Heart right ventricle (tissue), 16 donors: ENCODE measurements at places on chromosomes 2 and 18. TPM values are rescaled to one million over a fixed set of nuclear protein-coding genes. Genes with fewer than 3 reads are reported as not detected.

DNA sequence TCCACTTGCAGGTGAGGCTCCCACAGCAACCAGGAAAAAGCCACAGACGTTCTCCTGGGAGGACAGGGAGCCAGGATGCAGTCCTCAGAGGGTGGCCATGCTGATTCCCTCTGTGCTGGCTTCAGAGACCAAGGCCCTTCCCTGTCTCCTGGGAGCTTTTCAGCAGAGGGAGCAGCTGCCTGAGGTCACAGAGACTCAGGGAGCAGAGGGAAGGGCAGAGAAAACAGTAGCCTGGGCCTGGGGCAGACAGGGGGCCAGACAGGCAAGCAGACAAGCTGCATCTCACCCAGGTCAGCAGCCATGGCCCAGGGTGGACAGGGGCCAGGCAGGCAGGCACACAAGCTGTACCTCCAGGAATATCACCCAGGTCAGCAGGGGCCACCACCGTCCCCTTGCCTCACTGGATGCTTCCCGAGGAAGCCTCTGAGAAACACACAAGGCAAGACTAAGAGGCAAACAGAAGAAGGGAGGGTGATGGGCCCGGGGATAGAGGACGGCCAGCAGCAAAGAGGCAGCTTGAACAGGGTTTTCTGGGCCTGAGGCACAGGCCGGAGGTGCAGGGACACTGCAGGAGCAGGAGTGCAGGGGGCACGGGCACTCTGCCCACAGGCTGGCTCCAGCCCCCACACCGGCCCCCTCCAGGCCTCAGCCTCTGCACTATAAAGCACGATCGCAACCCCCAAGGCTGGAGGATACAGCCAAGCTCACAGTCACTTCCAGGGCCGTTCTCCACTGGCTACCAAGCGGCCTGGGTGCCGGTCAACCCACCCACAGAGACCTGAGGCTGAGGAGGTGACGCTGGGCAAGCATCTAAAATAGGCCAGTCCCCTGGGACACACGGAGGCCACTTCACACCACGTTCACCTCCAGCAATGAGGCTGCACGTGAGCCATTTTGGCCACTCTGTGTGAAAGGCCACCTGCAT, 6.1 kb downstream of the SLC66A2 start:
- H3K27me3 ChIP-seq: no peaks in the 10 kb centered on the region
- H3K36me3 ChIP-seq: no peaks in the 10 kb centered on the region
- DNase-seq: no peak
- H3K4me1 ChIP-seq: peaks cover 82% of the 10 kb centered on the region

GRCh38 chr18:56570978-56571377, 67.4 kb downstream of the TXNL1 start:
- no peaks in the 10 kb centered on the region for H3K36me3 ChIP-seq
- no peak for DNase-seq
- H3K27me3 ChIP-seq: no peaks in the 10 kb centered on the region
- H3K27ac ChIP-seq: no peak overlapping the region

- no peak overlapping the region for H3K4me3 ChIP-seq
- H3K27ac ChIP-seq: no peak overlapping the region
- no peaks in the 10 kb centered on the region for H3K27me3 ChIP-seq
- no peak for DNase-seq
These were observed 567.4 kb downstream of the CBLN2 start for GRCh38 chr18:71976744-71977143.

DNA sequence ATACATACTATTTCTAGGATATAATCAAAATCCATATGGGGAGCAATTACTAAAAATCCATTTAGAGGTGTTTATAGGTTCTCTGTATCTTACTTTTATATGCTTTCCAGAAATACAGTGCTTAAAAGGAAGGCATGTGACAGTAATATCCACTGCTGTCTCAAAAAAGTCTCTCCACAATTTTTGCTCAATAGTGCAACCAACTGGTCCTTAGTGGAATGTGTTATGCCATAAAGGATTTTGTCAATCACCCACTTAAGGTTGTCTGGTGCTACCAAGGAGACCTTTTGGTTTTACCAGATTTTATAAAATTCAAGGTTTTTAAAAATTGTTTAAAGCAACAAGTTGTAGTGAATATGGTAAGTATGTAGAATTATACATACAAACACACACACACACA, 328.5 kb upstream of the DSEL start:
- DNase-seq: no peak
- no peaks in the 10 kb centered on the region for H3K4me1 ChIP-seq
- no peaks in the 10 kb centered on the region for H3K36me3 ChIP-seq
- H3K27ac ChIP-seq: no peak overlapping the region
- no peak overlapping the region for H3K4me3 ChIP-seq
- no peaks in the 10 kb centered on the region for H3K27me3 ChIP-seq

GRCh38 chr18:74213429-74213828, 65.1 kb downstream of the TIMM21 start:
- no peak overlapping the region for H3K27ac ChIP-seq
- no peak for DNase-seq
- H3K4me3 ChIP-seq: no peak overlapping the region
- H3K27me3 ChIP-seq: no peaks in the 10 kb centered on the region
- no peaks in the 10 kb centered on the region for H3K4me1 ChIP-seq

DNA sequence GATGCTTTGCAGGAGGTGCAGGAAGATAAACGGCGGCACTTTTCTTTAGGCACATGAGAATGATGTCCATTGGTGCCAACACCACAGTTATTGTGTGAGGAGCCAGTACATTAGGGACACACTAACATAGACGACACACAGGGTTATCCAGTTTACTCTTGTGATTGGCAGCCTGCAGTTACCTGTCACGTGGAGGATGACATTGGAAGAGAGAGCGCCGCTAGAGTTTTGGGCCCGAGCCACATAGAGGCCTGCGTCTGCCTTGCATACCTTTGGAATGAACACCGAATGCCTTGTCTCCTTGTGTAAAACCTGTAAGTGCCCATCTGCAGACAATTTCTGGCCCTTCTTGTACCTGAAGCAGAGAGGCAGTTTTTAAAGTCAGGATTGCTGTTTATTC, 26.9 kb upstream of the TTN start:
- H3K36me3 ChIP-seq: no peaks in the 10 kb centered on the region
- H3K27me3 ChIP-seq: no peaks in the 10 kb centered on the region
- no peak overlapping the region for H3K4me3 ChIP-seq
- H3K27ac ChIP-seq: peak overlapping the region; percentile 46
- peak; percentile 41 for DNase-seq
- peaks cover 27% of the 10 kb centered on the region for H3K4me1 ChIP-seq

DNA sequence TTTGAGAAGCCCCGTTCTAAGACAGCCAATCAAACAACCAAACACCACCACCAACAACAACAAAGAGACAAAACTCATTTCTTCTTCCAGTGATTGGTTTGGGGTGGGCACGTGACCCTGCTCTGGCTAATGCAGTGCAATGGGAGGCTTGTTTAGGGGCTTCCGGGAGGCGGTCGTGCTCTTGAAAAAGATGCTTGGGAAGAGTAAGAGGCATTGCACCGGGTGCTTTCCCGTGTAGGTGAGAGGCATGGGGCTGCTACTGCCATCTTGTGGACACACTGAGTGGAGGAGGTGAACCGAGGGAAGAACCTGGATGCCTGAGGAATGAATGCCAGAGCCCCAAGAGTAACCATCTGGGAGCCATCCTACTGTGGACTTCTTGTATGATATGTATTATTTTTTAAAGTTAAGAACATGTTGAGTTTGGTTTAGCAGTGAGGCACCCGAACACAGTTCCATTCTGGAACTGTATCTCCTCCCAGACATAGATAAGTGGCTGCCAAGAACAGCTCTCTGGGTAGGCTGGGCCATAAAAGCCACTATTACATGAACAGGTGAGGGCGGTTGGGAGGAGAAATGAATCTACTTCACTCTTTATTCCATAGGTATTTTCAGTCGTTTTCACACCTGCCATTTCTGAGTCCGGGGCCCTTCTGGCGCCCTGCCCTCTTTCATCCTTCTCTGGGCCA, 19.1 kb upstream of the ARHGAP25 start:
- DNase-seq: no peak
- H3K4me1 ChIP-seq: no peaks in the 10 kb centered on the region
- no peak overlapping the region for H3K27ac ChIP-seq
- H3K36me3 ChIP-seq: no peaks in the 10 kb centered on the region
- H3K4me3 ChIP-seq: no peak overlapping the region

DNA sequence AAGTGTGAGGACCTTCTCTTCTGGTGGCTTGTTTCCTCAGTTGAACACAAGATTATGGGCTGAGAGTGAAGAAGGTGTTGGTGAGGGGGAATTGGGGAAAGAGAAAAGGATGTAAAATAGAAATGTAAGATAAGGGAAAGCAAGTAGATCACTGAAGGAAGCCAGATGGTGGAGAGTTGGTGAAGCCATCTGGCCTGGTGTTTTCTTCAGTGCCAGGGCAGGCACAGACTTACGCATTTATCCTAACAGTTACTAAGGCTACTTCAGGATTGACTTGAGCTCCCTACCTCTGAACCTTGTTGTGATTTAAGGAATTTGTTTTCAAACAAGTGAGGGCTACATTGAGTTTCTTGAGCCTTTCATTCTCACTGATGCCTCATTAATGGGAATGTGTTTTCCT, 113.8 kb downstream of the GALNT1 start:
- no peaks in the 10 kb centered on the region for H3K36me3 ChIP-seq
- no peak overlapping the region for H3K4me3 ChIP-seq
- DNase-seq: no peak

- DNase-seq: no peak
- no peaks in the 10 kb centered on the region for H3K4me1 ChIP-seq
- H3K36me3 ChIP-seq: no peaks in the 10 kb centered on the region
- H3K4me3 ChIP-seq: no peak overlapping the region
- no peak overlapping the region for H3K27ac ChIP-seq
- no peaks in the 10 kb centered on the region for H3K27me3 ChIP-seq
These were observed 289.5 kb upstream of the REV1 start for GRCh38 chr2:99779276-99779675.

- H3K36me3 ChIP-seq: no peaks in the 10 kb centered on the region
- DNase-seq: no peak
- no peak overlapping the region for H3K27ac ChIP-seq
- no peaks in the 10 kb centered on the region for H3K4me1 ChIP-seq
These were observed 676.1 kb upstream of the GYPC start for GRCh38 chr2:125979886-125980285.

DNA sequence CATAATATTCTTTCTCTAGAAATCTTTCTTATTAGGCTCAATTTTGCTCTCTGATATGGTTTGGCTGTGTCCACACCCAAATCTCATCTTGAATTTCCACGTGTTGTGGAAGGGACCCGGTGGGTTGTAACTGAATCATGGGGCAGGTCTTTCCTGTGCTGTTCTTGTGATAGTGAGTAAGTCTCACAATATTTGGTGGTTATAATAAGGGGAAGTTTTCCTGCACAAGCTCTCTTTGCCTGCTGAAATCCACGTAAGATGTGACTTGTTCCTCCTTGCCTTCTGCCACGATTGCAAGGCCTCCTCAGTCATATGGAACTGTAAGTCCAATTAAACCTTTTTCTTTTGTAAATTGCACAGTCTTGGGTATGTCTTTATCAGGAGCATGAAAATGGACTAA, 73.8 kb downstream of the CAVIN2 start:
- H3K4me3 ChIP-seq: no peak overlapping the region
- no peaks in the 10 kb centered on the region for H3K27me3 ChIP-seq
- no peaks in the 10 kb centered on the region for H3K36me3 ChIP-seq
- no peaks in the 10 kb centered on the region for H3K4me1 ChIP-seq
- H3K27ac ChIP-seq: no peak overlapping the region
- no peak for DNase-seq

DNA sequence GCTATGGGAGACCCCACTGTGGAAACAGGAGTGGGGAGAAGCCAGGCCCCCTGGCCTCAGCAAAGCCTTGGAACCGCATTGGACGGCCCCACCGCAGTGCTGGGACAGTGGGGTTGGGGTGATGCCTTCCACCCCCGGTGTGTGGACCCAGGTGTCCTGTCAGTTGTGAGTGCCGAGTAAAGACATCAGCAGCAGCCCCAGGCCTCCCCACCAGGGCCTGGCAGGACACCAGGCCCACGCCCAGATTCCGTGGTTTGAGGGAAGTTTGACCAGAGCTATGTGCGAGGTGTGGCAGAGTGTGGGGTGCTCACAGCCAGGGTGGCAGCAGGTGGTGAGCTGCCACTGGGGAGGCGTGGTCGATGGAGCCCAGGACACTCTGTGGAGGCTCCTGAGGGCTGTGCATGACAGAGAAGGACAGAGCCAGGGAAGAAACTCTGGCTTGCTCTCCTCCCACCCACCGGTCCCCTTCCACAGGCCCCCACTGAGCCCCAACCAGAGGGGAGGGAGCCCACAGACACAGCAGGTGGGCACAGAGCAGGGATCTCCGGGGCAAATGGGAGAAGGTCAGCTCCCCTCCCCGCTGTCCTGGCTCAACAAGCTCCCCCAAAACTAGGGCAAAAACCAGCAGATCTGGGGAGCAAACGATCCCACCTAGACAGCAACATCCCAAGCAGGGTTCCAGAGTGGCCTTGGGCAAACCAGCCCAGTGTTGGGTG, 69.1 kb downstream of the TWIST2 start:
- no peak overlapping the region for H3K27ac ChIP-seq
- no peak for DNase-seq
- H3K36me3 ChIP-seq: no peaks in the 10 kb centered on the region
- peaks cover 8% of the 10 kb centered on the region for H3K27me3 ChIP-seq
- no peak overlapping the region for H3K4me3 ChIP-seq

- peaks cover 17% of the 10 kb centered on the region for H3K4me1 ChIP-seq
- no peaks in the 10 kb centered on the region for H3K27me3 ChIP-seq
- no peak overlapping the region for H3K4me3 ChIP-seq
- no peaks in the 10 kb centered on the region for H3K36me3 ChIP-seq
These were observed 63.4 kb upstream of the PELI1 start for GRCh38 chr2:64207573-64207972.

DNA sequence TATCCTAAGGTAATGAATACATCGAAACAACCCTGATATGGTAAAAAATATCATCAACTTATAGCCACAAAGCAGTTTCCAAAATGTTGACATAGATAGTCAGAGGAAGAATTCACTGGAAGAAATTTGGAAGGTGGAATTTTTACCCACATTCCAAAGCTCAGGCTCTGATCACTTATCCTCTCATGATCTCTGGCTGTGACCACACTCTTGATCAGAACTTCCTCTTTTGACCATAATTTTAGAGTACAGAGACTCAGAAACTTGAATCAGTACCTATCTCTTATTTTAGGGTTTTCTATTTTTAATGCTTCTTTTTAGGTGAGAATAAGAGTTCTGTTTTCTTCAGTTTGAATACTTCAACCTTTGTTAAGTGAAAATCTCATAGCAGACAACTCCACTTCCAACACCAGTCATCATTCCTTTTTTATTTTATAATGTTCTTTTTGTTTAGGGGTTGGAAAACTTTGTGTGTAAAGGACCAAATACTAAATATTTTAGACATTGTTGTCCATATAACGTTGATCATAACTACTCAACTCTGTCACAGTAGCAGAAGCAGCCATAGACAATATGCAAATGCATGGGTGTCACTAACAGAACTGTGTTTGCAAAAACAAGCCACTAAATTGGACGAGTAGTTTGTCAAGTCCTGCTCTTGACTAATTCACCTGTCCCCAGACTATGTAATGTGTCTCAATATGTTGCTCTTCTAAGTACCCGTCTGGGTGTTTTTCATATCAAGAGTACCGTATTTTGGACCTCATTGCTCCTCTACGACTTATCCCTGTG, 891.6 kb upstream of the CRIM1 start:
- no peaks in the 10 kb centered on the region for H3K27me3 ChIP-seq
- no peak overlapping the region for H3K4me3 ChIP-seq
- no peaks in the 10 kb centered on the region for H3K36me3 ChIP-seq
- H3K27ac ChIP-seq: no peak overlapping the region
- no peak for DNase-seq

The PLGLB1 gene
- polyA plus RNA-seq: 0.83 TPM

The CENPO gene
- polyA plus RNA-seq: 1.4 TPM

The NTSR2 gene
- not detected for polyA plus RNA-seq

The SMYD5 gene
- 17.9 TPM for polyA plus RNA-seq

The MDH1B gene
- 0.12 TPM for polyA plus RNA-seq

The UGGT1 gene
- 6.5 TPM for polyA plus RNA-seq

The SERPINE2 gene
- polyA plus RNA-seq: 9.6 TPM

The LRATD1 gene
- 1.1 TPM for polyA plus RNA-seq

The SLC66A3 gene
- polyA plus RNA-seq: 8.9 TPM
